AG20443 (cell line): ENCODE measurements at places on chromosomes 13 and 19.

GRCh38 chr13:28763887-28764286, 45.1 kb upstream of the SLC46A3 start:
- no peak for DNase-seq

GRCh38 chr13:97185291-97185690, 36.8 kb upstream of the MBNL2 start:
- DNase-seq: no peak

DNA sequence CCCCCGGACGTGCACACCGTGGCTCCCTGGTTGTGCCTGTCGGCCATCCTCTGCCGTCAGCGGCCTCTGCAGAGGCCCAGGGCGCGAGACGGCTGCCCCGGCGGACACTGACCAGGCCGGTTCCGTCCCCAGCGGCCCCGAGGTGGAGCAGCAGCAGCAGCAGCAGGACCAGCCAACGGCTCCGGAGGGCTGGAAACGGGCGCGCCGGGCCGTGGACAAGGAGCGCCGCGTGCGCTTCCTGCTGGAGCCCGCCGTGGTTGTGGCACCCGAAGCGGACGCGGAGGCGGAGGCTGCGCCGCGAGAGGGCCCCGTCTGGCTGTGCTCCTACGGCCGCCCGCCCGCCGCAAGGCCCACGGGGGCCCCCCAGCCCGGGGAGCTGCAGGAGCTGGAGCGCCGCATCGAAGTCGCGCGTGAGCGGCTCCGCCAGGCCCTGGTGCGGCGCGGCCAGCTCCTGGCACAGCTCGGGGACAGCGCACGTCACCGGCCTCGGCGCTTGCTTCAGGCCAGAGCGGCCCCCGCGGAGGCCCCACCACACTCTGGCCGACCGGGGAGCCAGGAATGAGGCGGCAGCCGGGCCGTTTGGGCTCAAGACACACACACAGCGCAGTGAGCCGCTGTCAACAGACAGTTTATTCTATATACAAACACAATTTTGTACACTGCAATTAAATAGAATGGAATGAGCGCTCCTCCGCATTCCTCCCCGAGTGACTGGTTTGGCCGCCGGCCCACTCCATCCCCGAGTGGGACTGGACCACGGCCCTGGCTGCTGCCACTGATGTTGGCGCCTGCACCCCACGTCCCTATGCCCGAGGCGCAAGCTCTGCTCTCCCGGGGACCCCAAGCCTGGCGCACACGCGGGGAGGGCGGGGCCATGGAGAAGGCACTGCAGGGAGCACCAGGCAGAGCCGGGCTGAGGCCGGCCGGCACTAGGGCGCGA, 9.1 kb downstream of the GRIN3B start:
- no peak for DNase-seq

- no peak for DNase-seq
Measured at GRCh38 chr13:59514316-59514715, 649.4 kb downstream of the DIAPH3 start.

GRCh38 chr13:106433066-106433465, 102.4 kb downstream of the EFNB2 start:
- DNase-seq: peak; percentile 12

GRCh38 chr19:35217649-35217990, 10.9 kb downstream of the FAM187B start:
- no peak for DNase-seq

- DNase-seq: no peak
Measured at GRCh38 chr19:51824281-51825005, 29.5 kb downstream of the FPR3 start.

DNA sequence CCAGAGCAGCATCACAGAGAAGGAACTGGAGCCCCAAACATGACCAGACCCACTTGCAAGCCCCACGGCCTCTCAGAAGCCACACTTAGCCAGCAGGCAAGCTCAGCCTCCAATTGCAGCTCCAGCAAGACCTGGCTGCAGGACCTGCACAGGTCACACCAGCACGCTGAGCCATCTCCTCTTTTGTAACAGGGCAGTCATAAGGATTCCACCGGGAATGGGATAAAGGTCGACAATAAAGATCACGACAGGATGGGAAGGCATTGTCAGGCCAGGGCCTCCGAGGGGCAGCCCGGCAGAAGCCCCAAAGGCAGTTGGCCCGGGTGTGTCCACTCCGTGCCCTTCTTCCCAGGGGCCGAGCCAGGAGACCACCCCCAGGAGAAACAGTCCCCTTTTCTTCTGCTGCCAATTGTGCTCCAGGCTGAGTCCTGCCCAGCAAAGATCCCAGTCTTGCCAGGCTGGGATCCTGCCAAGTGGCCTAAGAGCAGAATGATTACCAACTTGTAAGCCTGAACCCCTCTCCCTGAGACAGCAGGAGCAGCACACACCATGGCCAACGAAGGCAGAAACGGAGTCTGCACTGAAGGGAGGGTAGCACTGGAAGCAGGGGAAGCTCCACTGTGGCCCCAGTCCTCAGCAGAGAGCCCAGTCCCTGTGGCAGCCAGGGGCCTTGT, 12.5 kb downstream of the PEPD start:
- DNase-seq: no peak

- DNase-seq: no peak
Measured at GRCh38 chr19:30888937-30889336, 460.3 kb downstream of the TSHZ3 start.

DNA sequence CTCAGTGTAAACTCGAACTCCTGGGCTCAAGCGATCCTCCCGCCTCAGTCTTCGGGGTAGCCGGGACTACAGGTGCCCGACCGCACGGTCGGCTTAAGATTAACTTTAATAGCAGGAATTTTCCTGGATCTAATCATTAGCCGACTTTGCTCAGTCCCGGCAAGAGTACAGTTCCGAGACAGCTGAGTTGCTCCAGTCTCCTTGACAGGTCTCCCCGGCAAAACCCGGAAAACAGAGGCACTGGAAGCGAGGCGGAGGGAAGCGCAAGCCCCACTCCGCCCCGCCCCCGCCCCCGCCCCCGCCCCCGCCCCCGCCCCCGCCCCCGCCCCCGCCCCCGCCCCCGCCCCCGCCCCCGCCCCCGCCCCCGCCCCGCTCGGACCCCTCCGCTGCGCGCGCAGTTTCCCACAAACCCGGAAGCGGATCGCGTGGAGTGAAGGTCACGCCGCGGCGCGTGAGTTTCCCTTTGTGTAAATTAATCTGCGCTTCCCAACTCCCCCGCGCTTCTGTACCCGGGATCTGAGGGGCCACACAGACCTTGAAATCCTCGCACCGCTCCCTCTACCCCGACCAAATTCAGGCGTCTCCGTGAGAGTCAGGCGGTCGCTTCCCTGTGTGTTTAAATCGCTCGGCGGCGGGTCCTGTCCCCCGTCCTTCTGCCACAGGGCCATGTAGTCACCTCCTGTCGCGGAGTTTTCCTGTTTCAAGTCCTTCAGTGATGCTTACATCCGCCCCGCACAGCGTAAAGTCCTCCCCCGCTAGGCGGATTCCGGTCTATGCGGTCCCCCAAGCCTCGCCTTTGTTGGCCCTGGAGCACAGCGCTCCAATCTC, at the start of gene ZNF480:
Gene ZNF480, plus strand, starts transcription at position 397 of the 828 bp plus-strand sequence. CDS start 3,244 bp downstream, outside the sequence.
- peak; percentile 97 for DNase-seq

DNA sequence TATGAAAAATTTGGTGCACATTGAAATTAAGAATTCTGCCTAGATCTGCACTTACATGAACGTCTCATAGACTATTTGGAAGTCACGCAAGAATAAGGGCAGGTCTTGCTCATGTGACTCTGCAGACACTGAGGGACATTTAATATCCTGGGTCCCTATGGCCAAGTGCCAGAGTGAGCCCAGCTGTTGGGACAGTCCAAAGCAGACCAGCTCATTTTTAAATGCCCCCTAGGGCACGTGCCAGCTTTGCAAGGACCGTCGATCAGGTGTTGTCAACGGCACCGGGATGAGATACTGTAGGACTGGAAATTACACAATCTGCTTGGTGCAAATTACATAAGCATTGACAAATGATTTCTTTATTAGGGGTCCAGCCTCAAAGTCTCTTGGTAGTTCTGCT, 293.6 kb downstream of the TEX29 start:
- DNase-seq: no peak

DNA sequence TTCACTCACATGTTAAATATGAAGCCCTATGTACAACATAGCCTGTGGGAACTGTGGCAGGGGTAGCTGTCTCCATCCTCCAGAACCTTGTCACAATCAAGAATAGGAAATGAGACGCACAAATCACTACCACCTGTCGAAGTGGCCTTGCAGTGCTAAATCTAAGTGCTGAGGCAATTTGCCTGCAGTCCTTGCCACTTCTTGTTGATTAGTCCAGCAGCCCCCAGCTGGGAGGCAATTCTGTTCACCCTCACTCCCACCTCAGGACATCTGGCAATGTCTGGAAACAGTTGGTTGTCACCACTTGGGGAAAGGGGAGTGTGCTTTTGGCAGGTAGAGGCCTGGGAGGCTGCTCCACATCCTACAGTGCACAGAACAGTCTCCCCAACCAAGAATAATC, 10.7 kb downstream of the RFX2 start:
- DNase-seq: no peak

GRCh38 chr19:43407416-43408005, 7.2 kb upstream of the TEX101 start:
- DNase-seq: no peak

DNA sequence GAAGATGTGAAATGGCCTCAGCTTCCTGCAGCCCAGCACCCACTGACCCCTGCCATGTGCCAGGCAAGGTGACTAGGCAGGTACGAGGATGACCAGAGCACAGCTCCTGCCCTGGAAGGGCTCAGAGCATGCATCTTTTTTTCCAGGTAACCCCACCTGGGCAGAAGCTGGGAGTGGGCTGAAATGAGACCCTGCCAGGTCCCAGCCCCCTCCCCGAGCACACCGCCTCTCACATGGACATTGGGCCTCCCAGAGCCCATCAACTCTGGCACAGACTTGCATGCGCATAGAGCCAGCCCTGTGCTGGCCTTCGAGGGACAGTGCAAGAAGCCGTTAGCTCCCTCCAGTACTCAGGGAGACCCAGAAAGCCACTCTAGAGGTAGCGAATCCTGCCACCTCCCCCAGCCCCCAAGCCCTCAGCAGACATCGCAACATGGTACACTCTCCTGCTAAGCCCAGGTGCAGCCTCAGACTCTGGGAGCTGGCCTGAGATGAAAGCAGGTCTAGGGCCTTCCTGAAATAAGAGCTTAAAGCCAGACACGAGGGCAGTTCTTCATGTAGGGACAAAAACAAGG, 8.9 kb upstream of the VSTM2B start:
- no peak for DNase-seq

- DNase-seq: no peak
Measured at GRCh38 chr19:50926144-50926543, 14.9 kb upstream of the KLK4 start.

DNA sequence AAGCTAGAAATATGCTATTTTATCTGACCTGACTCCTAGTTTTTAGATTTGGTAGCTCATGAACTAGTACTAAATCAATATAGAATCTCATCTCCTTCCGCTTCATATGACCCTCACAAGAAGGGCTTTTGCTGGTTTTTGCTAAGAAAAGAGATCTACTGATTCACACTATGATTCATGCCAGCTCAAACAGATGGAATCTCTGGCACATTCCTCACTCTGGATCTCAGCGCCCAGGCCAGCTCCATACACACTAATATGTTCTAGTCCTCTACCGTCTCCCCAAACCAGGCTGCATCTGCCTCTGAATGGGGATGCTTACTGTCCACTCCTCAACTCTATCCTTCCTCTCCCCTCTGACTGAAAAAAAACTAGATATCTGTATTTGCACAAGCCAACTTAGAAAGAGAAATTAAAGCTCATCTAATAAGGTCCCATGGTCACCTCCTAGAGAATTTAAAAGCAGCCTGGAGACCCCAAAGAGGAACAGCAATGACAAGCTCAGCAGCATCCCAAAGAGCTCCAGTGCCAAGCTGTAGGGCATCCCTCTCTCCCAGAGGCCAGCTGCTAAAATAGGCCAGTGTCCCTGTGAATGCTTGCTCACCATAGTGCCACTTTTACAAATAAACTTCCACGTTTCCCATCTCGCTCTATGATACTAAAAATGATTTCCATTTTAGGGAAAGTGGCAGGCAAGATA, 74.9 kb downstream of the LHFPL6 start:
- DNase-seq: peak; percentile 91

- peak; percentile 52 for DNase-seq
Measured at GRCh38 chr19:4678881-4679790, 9.0 kb upstream of the MYDGF start.

- no peak for DNase-seq
Measured at GRCh38 chr19:32651729-32652140, 23.2 kb downstream of the ANKRD27 start.

- DNase-seq: no peak
Measured at GRCh38 chr13:102718746-102719145, 23.9 kb upstream of the METTL21C start.

DNA sequence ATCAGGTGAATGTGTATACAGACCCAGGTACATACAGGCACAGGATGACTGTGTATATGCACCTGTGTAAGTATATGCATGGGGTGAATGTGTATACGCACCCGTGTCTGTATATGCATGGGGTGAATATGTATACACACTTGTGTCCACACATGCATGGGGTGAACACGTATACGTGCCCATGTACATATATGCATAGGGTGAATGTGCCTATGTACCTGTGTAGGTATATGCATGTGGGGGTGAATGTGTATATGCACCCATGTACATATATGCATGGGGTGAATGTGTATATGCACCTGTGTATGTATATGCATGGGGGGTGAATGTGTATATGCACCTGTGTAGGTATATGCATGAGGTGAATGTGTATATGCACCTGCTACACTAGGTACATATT, 6.9 kb upstream of the ANGPTL8 start:
- no peak for DNase-seq

GRCh38 chr13:55067946-55068345, 2039.3 kb downstream of the OLFM4 start:
- DNase-seq: no peak

GRCh38 chr19:55230329-55230728, 1.8 kb upstream of the TMEM86B start:
- DNase-seq: no peak

GRCh38 chr19:12667731-12668302, 1.2 kb downstream of the WDR83 start:
- no peak for DNase-seq

- DNase-seq: no peak
Measured at GRCh38 chr13:48648446-48648845, 5.3 kb upstream of the CYSLTR2 start.

DNA sequence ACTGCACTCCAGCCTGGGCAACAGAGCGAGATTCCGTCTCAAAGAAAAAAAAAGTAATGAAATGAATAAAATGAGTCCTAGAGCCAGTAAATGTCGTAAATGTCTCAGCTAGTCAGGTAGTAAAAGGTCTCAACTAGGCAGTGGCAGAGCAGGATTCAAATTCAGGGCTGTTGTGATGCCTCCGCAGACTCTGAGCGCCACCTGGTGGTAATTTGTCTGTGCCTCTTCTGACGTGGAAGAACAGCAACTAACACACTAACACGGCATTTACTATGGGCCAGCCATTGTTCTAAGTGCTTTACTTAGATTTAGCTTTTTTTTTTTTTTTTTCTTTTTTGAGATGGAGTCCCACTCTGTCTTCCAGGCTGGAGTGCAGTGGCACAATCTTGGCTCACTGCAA, 30.2 kb downstream of the CYP2F1 start:
- peak; percentile 77 for DNase-seq

- no peak for DNase-seq
Measured at GRCh38 chr13:109680930-109681329, 105.5 kb downstream of the IRS2 start.

DNA sequence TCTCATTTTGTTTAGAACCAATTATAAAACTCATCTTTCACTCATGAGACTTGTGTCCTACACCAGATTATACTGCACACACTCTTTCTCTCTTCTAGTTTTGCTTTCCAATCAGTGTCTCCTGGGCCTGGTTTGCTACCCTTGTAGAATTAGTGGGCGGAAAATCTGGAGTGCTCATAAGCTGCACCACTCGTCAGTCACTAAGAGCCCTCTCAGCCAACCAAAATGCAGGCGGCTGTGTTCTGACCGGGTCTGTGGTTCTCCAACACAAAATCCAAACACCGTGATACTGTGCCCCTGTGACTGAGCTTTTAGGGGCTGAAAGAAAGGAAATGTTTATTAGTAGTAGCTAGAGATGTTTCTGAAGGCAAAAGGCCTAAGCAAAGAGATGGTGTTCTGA, 83.7 kb upstream of the OBI1 start:
- DNase-seq: no peak
